ENCODE measurements at places on chromosomes 13 and 19.
A peak's percentile ranks its signal among the peaks of the same experiment; 100 is the strongest.

- no peak for DNase-seq
These were observed 284.1 kb downstream of the ITGBL1 start for GRCh38 chr13:101736566-101736965.

DNA sequence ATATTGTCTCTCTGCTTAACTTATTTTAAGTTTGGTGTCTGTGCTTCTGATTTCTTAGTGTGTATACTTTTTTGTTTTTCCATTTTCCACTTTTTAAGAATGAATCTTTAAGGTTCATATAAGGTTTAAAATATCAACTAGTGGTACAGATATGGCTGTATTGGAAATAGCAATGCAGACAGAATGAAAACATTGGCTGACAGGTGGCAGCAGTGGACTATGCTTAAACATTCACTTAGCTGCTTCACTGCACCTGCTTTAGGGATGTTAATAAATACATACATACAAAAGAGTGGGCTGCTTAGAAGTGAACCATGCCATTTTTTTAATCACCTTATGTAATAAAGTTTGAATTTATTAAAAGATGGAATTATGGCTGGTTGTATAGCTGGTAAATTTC, 27.3 kb downstream of the TM9SF2 start:
- DNase-seq = peak; percentile 59

- no peak for DNase-seq
These were observed 9.6 kb downstream of the CEBPA start for GRCh38 chr19:33292595-33293254.

DNA sequence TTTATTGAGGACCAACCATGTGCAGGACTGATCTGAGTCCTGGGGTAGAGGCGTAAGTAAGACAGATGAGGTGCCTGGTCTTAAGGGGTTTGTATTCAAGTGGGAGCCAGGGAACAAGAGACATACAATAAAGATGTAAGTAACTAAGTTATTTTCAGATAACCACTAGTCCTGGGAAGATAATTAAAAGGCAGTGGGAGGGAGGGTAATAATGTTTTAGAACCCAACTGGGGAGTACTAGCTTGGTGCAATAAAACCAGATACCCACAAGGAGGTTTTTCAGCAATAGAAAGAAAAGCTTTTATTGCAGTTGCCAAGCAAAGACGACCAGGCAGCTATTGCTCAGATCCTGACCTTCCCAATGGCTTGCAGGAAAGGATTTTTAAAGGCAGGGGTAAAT, 893.7 kb downstream of the UQCRFS1 start:
- DNase-seq = no peak

DNA sequence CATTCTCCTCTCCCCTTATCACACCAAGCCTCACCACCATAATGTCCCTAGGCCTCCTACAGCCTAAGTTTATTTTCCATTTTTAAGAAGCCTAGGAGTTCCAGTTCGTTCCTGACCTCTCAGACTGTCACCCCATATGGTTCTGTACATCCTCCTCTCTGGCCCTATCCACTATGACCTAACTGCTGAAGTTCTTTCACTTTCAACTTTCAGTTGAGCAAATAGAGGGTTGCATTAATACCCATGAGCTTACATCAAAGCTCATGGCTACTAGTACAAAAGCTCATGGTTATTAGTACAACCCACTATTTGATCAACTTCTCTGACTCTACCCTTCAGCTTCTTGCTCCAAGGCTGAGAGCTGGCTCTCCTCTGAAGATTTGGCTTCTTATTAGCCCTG, 72.9 kb downstream of the FGF14 start:
- DNase-seq = no peak

GRCh38 chr19:2059422-2060201, 8.6 kb upstream of the MKNK2 start:
- DNase-seq = no peak

Data from CD4-positive, alpha-beta T cell treated with Interleukin-10 for 1 hour (primary cell).